ENCODE measurements at places on chromosomes 13 and 19.

GRCh38 chr13:63198071-63198470, 1782.4 kb upstream of the PCDH20 start:
- no peak for DNase-seq

DNA sequence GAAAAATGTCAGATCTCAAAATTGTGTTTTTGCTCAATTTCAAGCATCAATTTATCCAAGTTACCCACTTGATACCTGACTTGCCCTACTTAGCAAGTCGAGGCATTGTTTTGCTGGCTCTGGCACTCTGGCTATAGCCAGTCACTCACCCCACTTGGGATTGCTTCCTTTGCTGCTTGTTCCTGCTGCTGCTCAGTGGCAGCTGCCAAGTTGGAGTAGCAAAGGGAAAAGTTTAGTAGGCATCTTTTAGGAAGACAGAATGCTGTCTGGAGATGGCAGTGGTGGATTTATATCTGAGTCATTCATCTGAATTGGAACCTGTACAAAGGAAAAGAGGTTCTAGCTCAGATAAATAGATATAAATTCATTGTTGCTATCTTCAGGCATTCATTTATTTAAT, 41.2 kb downstream of the PCCA start:
- no peak for DNase-seq

- DNase-seq: peak; percentile 50
Measured at GRCh38 chr13:27379694-27380641, 44.5 kb upstream of the GTF3A start.

DNA sequence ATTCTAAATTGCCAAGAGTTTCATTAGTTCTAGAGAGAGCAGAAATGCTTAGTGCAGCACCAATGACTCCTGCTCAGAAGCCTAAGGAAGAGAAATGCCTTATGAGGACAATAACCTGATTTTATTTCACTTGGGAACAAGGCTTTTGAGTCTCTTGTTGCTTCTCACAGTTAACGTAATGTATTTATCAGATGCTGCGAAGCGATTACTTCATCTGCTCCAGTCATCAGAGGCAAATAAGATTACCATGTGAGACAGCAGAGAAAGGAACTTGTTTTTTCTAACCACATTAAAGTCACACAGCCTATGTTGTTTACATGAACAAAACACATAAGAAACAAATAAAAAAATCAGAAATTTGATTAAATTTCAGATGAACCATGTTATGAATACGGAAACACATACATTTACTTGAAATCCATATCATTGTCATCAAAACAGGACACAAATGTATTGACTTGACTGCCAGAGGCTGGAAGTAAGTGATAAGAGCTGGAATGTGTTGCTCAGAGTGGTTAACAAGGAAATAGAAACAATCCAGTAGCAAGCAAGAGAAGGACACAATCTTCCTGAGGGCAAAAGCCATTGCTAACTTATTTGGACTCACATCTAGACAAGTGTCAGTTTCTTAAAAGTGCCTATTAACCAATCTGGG, 147.3 kb downstream of the LHFPL6 start:
- DNase-seq: no peak

- no peak for DNase-seq
Measured at GRCh38 chr19:15212711-15213110, 11.9 kb upstream of the NOTCH3 start.

DNA sequence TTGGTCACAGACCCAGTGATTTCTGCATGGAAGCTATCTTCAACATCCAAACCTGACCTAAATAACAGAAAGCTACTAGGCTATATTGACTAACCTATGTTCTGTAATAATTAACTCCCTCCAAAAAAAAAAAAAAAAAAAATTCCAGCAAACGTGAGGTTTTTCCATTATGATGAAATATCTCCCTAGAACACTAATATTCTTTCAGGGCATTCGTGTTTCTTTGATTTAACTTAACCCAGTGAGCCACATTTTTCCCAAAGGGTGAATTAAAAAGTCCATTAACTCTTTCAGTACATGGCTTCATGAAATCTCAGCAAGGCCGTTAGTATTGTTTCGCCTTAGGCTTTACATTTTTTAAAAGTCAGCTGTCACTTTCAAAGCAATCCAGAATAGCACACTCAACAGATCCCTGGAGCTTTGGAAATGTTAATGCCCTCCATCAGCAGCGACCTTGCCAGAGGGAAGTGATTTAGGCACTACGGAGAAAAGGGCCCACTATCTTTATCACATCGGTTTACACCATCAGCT, 175.8 kb downstream of the DCT start:
- no peak for DNase-seq

DNA sequence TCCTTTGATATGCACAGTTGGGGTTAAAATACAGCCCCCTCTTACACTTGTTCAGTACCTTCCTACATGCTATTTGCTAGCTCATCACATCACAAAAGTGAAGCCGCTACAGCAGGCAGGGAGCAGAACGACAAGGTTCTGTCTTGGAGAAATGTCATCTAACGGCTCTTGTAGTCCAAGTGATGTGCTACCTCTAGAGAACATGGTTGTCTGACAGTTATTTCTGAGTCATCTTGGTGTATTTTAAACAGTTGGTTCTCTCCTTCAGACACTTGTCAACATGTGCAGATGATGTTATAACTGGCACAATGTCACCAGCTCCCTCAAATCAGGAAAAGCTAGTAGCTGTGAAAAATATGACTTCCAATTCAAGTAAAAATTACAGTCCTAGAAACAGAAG, 865.0 kb downstream of the PCDH9 start:
- DNase-seq: no peak

DNA sequence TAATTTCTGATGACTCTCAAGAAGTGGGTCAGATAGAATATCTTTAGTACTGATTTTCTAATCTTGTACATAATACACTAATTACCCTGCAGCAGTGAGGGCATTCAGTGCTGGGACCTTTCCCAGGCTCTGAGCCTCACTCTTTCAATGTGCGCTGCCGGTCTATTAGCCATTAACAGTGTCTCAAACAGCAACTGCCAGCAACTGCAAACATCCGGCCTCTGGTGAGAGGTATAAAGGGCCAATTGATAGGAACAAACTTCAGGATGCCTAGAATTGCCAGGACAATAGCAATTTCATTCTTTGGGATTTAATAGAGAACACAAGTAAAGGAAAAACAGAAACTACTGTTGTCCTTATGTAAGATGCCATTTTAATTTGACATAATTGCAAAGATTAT, 604.4 kb upstream of the SPRY2 start:
- no peak for DNase-seq

GRCh38 chr13:112893570-112894422, 75.2 kb upstream of the MCF2L start:
- peak; percentile 4 for DNase-seq

DNA sequence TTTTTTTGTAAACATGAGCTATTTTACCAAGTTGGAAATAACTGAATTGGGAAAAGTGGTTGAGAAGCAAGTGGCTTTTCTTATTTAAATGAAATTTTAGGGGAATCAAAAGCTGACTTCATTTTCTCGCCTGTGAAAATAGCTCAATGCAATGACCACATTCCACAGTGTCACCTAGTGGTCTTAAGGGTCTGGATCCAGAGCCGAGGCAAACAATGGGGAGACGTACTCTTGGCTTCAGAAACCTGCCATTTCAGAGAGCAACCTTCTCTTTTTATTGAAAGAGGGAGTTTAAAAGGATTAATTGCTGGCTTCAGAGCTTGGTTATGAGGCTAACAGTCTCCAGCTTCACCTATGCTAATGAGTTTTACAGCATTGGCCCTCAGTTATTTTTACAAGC, 39.7 kb upstream of the RXFP2 start:
- DNase-seq: no peak

GRCh38 chr19:3621689-3622088, 4.9 kb downstream of the CACTIN start:
- no peak for DNase-seq

DNA sequence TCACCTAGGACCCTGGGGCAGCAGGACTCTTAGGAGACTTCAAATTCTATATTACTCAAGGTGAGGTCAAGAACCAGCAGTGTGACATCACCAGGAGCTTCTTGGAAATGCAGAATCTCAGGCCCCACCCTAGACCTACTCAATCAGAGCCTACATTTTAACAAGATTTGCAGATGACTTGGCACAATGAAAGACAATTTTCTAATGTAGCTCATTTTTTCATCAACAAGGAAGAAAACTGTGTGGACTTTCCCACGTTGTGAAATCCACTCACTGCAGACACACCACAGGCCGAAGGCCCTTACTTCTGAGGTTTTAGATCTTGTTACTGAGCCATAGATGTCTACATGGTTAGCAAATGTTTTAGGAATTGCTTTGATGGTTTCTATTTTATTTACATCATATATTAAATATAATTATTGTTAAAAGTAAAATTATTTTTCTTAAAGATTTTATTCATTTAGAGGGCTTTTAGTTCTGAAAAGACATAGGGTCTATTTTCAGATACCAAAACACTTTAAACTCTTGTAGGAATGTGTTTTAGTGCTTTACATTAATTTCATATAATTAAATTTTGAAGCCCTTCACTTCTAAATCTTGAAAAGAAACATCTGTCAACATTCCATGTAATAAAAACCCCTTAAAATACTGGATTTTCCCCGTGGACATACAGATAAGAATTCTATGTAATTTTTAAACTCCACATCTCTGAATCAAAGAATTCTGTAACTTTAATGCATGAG, 18.5 kb upstream of the STARD13 start:
- no peak for DNase-seq

- DNase-seq: peak; percentile 13
Measured at GRCh38 chr13:96958286-96958891, 35.9 kb downstream of the OXGR1 start.

- no peak for DNase-seq
Measured at GRCh38 chr13:28685892-28686291, 27.0 kb downstream of the POMP start.

- no peak for DNase-seq
Measured at GRCh38 chr19:15328312-15328711, 4.0 kb downstream of the BRD4 start.

DNA sequence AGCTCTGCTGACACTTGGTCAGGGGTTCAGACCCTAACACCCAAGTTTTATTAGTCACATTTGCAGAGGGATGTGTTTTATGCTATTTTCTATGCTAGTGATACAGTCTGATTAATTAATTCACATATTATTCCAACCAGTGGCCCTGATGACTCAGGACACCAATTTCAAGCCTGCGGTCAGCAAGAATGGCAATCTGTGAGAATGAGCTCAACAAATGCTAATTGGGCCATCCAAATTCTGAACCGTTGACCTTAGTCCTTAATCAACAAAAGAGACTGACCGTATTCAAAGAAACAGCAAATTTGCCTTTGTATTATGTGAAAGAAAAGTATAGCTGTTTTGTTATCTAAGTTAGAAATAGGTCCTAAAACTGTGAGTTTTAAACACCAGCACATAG, 9.6 kb upstream of the KL start:
- DNase-seq: no peak

GRCh38 chr19:19134687-19135158, 3.6 kb downstream of the TMEM161A start:
- DNase-seq: peak; percentile 3

DNA sequence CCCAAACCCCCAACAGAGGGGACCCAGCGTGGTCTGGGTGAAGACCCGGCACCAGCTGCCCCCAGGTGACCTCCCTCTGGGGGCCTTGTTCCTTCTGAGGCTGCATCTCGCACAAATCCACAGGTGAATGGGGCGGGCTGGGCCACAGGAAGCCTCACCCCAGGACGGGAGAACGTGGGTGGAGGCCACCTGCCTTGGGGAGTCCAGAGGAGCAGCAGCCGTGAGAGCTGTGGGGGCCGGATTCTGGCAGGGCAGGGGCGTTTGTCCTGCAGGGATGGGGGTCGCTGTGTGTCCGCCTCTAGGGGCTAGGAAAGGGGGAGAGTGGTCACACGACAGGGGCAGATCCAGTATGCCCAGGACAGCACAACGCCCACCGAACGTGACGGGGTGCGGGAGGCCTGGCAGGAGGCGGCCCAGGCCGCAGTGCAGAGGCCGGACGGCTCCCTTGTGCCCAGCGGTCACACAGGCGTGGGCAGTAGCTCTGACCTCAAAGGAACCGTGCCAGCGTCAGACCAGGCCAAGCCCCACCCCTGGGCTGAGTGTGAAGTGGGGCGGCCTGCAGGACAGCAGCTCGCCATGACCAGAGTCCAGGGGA, 6.7 kb downstream of the POLR2E start:
- DNase-seq: no peak

DNA sequence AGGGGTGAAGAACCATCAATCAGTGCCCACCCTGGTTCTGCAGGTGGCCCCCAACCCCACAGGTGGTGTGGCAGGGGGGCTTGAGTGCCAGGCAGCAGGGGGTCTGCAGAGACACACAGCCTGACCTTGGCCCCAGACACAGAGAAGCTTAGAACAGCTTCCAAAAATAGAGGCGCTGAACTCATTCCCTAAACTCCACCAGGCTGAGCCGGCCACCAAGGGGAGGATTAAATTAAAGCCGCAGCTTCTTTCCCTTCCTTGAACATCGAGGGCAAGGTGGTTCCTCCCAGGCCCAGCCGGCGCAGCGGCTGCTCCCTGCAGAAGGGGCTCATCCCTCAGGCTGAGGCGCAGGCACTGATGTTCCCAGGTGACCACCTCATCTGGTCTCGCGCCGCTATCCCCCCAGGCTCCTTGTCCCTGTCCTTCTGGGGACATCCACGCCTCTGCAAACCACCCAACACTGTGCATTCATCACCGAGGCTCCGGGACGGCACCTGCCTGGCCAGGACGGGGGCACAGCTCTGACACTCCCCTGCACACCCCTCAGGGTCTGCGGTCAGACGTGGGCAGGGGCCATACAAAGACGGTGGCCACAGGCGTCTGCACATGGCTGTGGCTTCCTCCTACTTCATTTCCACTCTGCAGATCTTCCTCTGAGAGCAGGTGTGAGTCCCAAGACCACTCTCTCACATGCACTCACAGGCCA, 30.9 kb downstream of the LAMP1 start:
- no peak for DNase-seq

DNA sequence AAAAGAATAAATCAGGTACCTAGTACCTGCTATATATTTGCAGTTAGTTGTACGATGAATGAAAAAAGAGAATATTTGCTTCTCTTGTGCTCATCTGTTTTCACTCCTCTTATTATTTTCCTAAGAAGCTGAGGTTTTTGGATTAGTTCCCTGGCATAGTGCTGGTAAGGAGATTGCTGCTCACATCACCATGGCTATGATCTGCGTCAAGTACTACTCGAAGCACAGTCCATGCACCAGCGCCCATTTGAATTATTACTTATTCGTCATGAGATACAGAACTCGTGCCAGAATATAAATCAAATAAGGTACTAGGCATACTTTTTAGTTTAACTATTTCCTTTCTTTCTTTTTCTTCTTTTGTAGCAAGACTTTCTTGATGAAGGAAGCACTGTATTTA, 7.1 kb downstream of the SERTM1 start:
- DNase-seq: no peak

DNA sequence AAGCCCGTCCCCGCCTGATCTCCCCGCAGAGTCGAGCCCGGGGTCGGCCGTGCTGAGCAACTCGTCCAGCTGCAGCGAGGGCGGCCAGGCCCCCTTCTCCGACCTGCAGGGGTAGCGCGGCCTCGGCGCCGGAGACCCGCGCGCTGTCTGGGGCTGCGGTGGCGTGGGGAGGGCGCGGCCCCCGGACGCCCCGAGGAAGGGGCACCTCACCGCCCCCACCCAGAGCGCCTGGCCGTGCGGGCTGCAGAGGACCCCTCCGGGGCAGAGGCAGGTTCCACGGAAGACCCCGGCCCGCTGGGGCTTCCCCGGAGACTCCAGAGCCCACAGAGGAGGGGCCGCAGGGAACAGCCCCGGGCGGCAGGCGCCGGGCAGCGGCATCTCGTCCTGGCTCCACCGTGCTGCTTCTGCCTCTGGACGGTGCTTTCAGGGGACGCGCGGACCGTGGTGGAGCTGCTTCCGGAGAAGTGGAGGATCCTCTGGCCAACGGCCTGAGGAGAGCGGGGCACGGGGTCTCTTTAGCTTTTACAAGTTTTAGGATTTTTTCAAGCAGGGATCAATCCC, 8.8 kb upstream of the F7 start:
- no peak for DNase-seq

GRCh38 chr13:110408286-110408685, 101.2 kb downstream of the COL4A2 start:
- no peak for DNase-seq
